Fibroblast of skin of abdomen (primary cell): ENCODE measurements at places on chromosomes 2 and 18.
A peak's percentile ranks its signal among the peaks of the same experiment; 100 is the strongest.

DNA sequence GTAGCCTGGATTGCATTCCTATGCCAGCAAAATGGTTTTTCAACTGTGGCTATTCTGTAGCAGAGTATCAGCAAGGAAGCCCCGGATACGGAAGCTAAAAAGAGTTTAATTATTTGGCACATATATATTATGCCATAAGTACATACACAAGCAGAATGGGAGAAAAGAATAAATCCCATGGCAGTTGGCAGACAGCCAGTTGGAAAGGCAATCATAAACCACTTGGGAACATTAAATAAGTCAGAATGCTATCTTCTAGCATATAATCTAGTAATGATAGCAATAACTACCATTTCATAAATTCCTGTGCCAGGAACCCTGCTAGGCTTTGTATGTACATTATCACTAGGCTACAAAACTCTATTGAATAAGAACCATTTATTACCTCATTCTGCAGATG is 26.0 kb downstream of the GALNT5 start:
- DNase-seq = no peak

DNA sequence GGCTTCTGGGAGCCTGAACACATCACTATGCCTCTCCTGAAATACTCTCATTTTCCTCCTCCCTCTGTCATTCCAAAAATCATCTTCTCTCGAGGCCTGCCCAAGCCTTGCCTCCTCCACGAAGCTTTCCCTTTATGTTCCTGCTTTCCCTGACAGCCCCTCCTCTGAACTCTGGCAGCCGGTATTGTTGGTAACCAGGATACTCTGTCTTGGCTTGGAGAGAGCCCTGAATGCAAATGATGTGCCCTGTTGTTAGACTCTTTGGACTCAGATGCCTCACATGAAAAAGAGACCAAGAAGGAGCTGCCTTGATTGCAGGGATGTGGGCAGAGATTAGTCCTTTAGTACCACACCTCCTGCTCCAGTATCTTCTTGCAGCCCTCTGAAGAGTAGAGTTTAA is 138.5 kb upstream of the DLX2 start:
- DNase-seq = no peak

DNA sequence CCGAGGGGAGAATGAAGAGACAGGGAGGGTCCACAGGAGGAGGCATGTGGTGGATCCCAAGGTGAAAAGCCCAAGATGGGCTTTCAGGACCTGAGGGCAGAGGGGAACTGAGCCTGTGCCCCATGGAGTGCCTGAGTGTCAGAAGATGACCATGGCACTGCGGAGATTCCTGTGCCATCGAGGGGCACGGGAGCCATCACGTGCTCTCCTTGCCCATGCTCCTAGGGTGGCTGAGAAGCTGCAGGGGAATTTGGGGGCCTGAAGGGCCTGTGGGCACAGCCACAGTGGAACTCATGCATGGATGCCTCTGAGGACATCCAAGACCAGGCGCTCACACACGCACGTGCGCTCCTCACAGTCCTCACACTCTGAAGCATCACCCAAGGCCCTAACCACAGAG is 56.1 kb upstream of the GLI2 start:
- DNase-seq = no peak

GRCh38 chr2:9657083-9657482 is 26.3 kb upstream of the YWHAQ start:
- DNase-seq = no peak

DNA sequence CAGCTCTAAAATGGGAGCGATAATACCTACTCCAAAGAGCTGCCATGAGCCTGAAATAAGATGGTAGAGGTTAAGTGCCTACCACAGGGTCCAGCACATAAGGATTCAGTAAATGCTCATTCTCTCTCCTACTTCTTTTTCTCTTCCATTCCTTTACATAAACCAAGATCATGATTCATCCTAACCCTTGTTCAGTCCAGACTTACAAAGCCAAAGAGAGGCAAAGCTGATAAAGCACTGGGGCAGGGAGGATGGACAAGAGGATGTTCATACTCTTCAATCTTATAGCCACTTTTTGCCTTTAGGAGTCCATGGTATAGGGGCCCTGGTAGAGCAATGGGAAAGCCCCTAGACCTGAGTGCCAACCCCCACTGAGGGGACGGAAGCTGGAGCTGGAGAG is 75.6 kb upstream of the PKDCC start:
- no peak for DNase-seq

GRCh38 chr2:43634604-43635306 is 2.3 kb upstream of the PLEKHH2 start:
- peak; percentile 91 for DNase-seq

DNA sequence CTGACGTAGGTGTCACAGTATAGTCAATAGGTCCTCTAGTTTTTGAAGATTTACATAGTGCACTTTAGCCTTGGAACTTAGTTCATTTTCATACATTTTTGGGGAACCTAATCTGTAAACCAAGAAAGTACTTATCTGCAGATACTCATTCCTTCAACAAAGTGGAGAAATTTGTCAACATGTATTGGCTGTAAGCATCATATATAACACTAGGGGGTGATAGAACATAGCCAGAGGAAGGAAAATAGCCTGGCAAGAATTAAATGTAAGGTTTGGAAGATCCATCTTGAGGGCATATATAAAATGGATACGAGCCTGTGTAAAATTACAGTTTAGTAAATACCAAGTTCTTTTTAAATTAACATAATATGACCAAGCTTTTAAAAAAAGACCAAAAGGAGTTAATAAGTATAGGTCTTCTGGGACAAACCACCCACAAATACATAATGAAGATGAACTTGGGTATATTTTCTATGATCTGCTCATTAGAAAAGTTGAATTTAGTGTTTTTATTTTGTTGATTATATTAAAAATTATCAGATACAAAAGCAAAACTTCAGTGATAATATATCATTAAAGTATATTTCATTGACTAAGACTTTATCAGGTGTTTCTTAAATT is 18.2 kb downstream of the RPL37A start:
- peak; percentile 52 for DNase-seq

- peak; percentile 98 for DNase-seq
These were observed 11.6 kb upstream of the BOK start for GRCh38 chr2:241546771-241547498.

- DNase-seq = no peak
These were observed 30.7 kb upstream of the ELAC1 start for GRCh38 chr18:50937183-50937582.

GRCh38 chr18:72826736-72827135 is 41.1 kb downstream of the NETO1 start:
- DNase-seq = no peak

DNA sequence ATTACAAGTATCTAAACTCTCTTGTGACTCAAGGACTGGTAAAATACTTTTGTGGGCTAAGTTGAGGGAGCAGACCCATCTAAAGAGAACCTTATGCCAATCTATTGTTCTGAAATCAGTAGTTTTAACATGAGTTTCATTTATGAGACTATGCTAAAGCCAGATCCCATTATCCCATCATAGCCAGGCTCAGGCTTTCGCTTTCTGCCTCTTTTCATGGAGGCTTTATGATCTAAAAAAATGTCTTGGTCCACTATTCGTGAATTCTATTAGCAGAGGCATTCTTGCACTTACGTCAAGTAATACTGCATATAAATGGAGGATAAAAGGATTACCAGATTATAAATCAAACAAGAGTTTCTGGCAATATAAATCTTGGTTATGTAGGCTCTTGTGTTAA is 1636.9 kb upstream of the ACVR2A start:
- no peak for DNase-seq

- peak; percentile 61 for DNase-seq
These were observed 73.1 kb upstream of the PID1 start for GRCh38 chr2:229344151-229344551.

- no peak for DNase-seq
These were observed 48.5 kb downstream of the ALK start for GRCh38 chr2:29872870-29873269.

DNA sequence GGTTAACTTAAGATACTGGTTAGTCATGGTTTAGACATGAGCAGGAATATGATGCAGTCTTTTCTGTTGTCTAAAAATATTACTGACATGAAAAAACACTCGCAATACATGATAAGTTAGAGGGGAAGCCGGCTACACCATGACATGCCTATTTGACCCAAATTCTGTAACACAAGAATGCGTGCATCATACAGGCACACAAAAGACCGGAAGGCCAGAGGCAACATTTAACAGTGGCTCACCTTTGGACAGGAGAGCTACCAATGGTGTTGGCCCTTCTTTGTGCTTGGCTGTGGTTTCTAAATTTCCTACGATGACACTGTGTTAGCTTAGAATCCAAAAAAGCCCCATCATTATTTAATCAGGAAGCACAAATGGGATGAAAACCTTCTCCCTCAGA is 4.1 kb downstream of the PARD6G start:
- no peak for DNase-seq

GRCh38 chr2:3467654-3468053 is 51.7 kb downstream of the ADI1 start:
- DNase-seq = no peak

DNA sequence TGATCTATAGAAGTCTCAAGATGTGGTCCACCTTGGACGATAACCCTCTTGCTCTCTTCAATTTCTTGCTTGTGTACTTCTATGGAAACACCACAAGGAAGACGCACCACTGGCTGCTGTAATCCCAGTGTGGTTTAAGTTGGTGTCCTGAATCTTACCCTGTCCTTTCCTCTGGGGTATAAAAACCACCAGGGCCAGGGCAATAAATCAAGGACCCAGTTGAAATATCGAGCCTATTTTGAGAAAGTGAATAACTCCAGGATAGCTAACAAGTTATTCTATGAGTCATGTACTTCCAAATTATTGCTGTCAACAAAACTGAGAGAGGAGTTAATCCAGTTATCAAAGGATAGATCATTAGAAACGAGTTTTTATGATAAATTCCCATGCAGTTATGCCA is 137.0 kb downstream of the RND3 start:
- peak; percentile 10 for DNase-seq

DNA sequence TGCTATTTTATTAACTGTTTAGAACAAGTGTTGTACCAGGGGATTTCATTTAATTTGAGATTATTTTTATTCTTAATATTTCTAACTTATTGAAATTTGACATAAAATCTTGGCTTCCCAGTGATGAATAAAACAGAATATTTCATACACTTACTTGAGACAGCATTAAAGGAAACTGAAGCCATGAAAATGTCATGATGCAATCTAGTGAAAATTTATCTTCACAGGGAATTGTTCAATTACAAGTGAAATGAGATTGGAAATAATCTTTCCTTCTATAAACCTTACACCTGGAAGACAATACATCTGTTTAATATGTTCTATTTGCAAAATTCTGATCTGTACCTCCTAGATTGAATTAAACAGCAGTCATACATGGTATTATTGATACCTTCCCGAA is 511.0 kb upstream of the CDH7 start:
- peak; percentile 3 for DNase-seq

- peak; percentile 95 for DNase-seq
These were observed 5.9 kb upstream of the RPL37A start for GRCh38 chr2:216492597-216493333.

GRCh38 chr2:225073198-225073597 is 30.9 kb upstream of the DOCK10 start:
- DNase-seq = no peak

DNA sequence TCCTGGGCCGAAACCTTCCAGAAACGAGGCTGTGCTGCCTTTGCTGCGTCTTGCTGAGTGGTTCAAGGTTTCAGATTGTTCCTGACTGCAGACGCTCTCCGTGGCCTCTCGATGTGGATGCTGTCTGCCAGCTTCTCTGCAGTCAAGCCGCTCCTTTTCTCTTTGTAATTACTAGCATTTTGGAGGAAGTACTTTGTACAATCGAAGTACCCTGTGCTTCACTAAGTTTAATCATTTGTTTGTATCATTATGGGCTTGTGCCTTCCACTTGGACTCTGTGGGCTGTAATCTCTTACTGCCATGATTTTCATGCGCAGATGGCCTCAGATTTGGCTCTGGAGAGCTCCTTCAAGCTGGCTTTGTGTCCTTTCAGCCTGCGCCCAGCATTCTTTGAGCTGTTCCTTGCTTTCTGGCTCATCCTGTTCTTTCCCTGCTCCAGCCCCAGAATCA is 49.3 kb downstream of the TRAF3IP1 start:
- DNase-seq = no peak

DNA sequence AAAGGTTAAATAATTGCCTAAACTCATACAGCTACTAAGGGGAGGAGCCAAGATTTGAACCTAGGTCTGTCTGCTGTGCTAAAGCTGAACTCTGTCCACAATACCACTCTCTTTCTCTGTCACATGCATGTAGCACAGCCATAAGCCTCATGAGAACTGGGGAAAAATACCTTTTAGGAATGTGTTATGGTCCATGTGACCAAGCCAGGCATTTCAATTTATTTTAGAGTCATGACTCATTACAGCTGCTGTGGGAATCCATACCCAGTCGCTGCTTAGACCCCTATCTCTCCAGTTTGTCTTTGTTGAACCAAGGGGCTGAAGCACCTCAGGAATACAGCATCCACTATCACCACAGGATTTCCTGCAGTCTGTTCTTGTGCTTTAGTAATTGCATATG is 200.0 kb upstream of the SIX3 start:
- DNase-seq = no peak

DNA sequence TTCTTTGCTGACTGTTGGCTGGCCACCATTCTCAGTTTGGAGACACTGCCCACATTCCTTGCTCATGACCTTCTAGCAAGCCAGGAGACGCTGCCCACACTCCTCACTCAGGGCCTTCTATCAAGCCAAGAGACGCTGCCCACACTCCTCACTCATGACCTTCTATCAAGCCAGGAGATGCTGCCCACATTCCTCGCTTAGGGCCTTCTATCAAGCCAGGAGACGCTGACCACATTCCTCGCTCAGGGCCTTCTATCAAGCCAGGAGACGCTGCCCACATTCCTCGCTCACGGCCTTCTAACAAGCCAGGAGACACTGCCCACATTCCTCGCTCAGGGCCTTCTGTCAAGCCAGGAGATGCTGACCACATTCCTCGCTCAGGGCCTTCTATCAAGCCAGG is 131.3 kb upstream of the CBLN2 start:
- DNase-seq = no peak

- no peak for DNase-seq
These were observed 7.5 kb downstream of the TTC32 start for GRCh38 chr2:19894134-19894792.

DNA sequence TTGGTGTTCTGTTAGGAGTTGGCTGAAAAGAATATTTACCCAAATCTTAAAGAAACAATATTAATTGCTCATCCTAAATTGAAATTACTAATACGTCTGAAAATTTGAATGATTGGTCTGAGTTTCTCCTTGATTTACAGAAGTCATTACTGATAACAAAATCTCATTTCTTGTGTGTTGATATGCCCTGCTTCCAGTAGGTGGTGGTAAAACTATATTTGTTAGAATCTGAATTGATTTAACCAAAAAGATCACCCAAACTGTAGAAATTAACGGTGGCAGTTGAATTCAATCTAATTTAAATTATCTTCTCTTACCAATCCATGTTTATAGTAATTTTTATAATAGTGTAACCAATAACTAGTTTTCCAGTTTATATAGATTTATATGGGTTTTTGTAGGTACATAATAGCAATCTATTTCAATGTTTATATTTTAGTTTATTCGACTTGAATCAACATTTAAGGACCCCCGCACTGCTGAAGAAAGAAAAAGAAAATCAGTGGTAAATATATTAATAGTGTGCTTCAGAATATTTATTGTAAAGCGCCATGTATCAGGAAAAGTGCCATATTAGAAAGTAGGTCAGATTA is 38.3 kb downstream of the PAPOLG start:
- peak; percentile 13 for DNase-seq
